Stimulated activated CD4-positive, alpha-beta T cell treated with anti-CD3 and anti-CD28 coated beads, Interleukin-12 subunit alpha, Interleukin-12 subunit beta, amount 100 ng/mL, for 48 hours (primary cell): ENCODE measurements at places on chromosomes 7 and 10.

- no peak for DNase-seq
These were observed 43.7 kb upstream of the NCAPG2 start for GRCh38 chr7:158748335-158748734.

- no peak for DNase-seq
These were observed 60.8 kb upstream of the NAMPT start for GRCh38 chr7:106345421-106346166.

DNA sequence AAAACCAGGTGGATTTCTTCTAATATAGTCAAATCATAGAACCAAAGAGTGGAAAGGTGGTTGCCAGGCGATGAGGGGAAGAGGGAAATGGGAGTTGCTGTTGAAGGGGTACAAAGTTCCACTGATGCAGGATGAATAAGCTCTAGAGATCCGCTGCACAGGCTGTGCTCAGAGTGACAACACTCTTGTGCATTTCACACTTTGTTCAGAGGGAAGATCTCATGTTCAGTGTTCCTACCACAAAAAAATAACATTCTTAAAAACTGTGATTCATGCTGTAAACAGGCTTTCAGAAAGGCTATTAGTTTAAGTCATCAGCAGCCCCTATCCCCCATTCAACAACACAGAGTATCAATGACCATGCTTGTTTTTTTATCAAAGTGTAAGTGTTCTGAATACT is 213.8 kb downstream of the COBL start:
- no peak for DNase-seq

DNA sequence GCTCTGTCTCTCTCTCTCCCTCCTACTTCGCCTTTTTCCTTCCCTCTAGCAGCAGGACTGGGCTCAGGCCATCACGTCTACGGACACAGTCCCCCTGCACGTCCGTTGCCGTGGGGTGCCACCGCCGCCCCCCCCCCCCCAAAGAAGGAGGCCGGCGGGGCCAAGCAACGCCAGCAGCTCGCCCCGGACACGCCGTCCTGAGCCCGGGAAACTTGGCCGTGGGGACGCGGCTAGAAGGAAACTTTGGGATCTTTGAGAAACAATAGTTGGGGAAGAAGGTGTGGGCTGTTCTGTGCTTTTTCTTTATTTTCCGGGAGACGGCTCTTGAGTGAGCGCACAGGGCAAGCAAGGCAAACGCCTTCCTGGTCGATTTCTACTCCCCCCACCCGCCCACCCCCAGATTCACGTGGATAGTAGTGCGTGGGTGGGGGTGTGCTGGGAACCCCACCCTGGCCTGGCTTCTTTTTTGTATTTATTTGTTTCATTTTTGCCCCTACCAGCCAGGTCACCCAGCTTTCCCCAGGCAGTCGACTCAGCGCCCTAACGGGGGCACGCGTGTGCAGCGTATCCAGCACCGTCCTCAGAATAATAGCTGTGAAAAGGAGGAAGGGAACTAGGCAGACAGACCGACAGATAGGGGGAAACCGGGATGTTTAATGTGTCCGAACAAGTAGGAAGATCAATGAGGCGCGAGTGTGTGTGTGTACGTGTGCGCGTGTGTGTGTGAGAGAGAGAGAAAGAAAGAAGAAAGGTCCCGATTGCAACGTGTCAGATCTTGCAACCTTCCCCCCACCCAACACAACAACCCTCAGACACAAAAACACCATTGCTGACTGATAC is 1.4 kb downstream of the MXI1 start:
- no peak for DNase-seq

GRCh38 chr7:150829426-150829825 is 22.9 kb upstream of the AOC1 start:
- DNase-seq: no peak

DNA sequence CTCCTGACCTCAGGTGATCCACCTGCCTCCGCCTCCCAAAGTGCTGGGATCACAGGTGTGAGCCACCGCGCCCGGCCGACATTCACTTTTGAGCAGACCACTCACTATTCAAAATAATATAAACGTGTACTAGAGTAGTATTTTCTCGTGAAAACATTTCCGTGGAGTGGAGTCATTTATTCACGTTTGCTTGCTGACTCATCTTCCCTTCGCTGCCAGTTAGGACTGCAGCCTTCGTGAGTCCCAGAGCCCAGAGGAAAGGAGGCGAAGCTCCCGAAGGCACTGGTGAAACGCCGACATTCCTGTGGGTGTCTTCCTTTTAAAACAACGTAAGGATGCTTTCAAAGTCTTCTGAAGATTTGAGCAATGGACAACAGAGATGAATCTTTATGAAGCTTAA is 10.9 kb upstream of the INPP5A start:
- no peak for DNase-seq

DNA sequence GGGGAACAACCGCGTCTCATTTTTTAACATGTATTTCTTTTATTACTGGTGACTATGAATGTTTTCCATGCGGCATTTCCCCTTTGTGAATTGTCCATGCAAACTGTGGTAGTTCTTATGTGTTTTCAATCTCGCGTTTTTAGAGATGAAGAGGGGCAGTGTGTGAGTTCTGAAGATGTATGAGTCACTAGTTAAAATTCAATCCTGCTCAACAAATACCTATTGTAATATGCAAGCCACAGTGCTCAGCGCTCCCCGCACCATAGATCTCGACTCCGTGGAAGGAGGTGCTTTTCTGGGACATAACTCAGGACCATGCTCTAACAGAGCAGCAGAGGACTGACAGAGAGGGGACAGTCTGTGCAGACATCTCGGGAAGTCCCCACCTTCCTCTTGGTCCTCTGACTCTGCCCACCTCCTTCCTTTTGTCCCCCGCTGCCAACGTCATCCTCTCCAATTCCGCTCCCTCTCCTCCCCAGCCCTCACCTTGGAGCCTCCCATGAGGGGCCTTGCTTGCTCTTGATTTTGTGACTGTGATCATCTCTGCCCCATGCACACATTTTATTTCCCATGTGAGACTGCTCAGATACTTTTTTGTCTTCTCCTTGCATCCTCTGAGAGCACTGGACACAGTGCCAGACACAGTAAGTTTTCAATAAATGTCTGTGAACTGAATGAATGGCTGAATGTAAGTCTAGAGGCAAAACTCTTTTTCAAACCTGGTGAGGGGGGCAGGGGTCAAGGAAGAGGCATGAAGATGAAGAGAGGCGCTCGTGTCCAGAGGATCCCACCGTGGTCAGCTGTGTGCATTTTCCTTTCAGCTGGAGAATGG is 42.7 kb upstream of the PLEKHA1 start:
- DNase-seq: no peak

DNA sequence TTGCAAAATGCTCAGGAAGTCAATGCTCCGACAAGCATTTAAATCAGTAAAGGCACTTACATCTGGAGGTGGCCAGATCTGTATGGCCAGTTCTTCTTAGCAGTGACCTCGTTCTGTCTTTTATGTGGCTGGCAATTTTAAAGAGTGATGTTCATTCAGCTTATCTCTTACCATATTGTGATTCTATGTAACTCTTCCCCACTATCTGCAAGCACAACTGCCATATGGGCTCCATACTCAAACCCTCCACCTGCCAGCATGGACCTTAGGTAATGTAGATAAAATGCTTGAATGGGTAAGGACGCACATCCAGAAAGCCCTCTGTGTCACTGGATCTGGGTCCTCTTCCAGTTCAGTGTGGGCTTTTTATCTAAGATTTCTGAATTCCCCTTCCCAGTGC is 42.4 kb upstream of the STK17A start:
- DNase-seq: no peak

DNA sequence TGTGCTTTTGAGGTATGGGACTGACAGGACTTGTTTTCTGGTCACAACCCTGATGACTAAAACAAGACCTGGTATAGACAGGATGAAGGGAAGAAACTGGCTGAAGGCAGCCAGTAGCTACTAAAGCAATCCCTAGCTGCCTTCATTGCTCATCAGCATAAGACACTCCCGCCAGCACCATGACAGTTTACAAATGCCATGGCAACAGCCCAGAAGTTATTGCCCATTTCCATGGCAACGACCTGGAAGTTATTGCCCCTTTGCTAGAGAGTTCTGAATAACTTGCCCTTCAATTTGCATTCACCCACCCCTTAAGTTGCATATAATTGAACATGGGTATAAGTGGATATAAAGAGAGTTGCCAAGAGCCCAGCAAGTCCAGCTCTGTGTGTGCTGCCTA is 169.6 kb upstream of the FAM171A1 start:
- DNase-seq: no peak

GRCh38 chr7:151088019-151088855 is 2.0 kb downstream of the AGAP3 start:
- DNase-seq: no peak
